ENCODE measurements at places on chromosomes 4 and X. TPM values are rescaled to one million over a fixed set of nuclear protein-coding genes. Genes with fewer than 3 reads are reported as not detected.

MAGEA12 gene
- not detected for total RNA-seq

SPANXC gene
- not detected for total RNA-seq

ARHGAP6 gene
- not detected for total RNA-seq

CABS1 gene
- total RNA-seq: not detected

DNA sequence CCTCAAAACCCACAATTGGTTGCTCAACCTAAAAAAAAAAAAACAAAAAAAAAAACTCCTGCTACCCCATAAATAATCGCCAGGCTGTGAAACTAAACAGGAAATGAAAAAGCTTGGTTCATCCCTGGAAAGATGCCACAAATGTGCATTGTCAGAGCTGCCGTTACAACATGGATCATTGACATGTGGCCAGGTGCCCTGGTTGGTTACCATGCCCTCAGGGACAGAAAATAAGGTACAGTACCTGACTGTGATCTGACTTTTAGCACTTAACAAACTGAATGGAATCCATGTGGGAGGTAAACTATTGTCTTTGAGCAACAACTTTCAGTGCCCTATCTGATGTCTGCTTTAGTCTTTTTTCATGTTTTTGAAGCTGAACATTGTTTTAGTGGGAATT, 118.0 kb upstream of the RPL34 start:
- DNase-seq: no peak

GRCh38 chr4:9847968-9848748, 66.7 kb downstream of the DRD5 start:
- DNase-seq: no peak

DNA sequence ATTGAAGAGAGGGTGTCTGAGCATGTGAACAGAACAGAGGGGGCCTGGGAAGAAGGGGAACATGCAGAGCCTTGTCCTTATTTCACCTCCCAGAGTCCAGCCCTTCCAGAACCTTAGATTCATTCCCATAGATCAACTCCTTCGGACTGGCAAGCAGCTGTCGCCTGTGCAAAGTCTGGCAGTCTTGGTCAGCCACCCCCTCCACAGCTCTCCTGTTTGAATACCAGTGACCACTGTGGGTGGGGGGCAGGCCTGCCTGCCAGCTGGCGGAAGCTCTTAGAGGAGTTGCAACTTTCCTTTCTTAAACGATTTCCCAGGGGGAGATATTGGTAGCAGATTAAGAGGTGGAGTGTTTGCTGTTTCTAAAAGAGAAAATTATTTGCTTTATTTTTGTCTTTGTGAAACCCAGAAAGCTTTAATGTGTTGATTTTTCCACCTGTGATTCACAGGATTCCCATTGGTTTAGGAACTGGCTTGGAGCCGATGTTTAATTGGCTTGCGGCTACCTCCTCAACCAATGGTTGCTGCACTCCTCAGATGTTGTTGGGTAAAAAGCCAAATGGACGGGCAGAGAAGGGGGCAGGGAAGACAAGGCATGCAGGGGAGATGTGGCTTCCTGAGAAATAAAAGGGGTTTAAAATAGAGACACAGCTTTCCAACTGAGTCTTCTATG, 62.2 kb upstream of the PRPS1 start:
- no peak for DNase-seq

- no peak for DNase-seq
These were observed 324 bp upstream of the MSN start for GRCh38 chrX:65667157-65667502.

GRCh38 chrX:41720125-41720779, 3.7 kb upstream of the GPR82 start:
- DNase-seq: peak; percentile 33

DNA sequence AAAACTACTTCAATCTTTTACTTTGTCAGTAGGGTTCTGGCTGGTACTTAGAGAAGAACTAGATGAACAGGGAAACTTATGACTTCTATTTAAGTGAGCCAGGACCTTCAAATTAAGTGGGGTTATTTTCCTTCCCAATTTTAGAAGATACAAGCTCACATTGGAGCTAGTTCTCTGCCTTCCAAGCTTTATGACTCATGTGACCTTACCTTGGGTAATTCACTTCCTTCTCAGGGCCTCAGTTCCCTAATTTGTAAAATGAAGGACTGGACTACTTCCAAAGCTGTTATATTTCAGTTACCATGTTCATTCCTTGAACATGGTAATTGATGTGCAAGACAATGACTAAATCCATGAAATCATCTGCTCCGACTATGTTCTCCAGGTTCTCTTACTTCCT, 32.0 kb upstream of the DCX start:
- DNase-seq: no peak

DNA sequence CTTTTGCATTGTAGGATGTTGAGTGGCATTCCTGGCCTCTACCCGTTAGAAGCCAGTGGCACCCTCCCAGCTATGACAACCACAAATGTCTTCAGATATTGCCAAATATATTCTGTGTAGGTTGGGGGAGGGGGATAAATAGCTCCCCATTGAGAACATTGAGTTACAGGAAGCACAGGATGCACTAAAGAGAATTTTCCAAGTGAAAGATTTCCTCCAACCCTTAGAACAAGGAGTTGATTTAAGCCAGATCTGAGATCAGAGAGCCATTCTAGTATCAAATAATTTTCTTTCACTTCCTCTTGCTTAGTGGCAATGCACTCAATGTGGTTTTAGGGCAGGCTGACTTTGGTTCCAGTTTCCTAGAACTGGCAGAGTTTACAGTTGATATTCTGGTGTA, 436.6 kb downstream of the C4orf33 start:
- no peak for DNase-seq

DNA sequence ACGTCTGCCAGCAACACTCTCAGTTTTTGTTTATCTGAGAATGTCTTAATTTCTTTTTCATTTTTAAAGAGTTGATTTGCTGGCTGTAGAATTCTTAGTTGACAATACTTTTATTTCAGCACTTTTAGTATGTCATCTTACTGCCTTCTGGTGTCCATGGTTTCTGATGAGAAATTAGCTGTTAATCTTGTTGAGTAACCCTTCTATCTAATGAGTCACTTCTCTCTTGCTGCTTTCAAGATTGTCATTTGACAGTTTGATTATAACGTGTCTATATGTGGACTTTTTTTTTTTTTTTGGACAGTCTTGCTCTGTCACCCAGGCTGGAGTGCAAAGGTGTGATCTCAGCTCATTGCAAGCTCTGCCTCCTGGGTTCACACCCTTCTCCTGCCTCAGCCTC, 24.0 kb upstream of the TMEM255A start:
- DNase-seq: no peak

GRCh38 chr4:145533001-145533400, 51.3 kb downstream of the SMAD1 start:
- no peak for DNase-seq

- no peak for DNase-seq
These were observed 40.9 kb downstream of the CPEB2 start for GRCh38 chr4:15043226-15043625.

DNA sequence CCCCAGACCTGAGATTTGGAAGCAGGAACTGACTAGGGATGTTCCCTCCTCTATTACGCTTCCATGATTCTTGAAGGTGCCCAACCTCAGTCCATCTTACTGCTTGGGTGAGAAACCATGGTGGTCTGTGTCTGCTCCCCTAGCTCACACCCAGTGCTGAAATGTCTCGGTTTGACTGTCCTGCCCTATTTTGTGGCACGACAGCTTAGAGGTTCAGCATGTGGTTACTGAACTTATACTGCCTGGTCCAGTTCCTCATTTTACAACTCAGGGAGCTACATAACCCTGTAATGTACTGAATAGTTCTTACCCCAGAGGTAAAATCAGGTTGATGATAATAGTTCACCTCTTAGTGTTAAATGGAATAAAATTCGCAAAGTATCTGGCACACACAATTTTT, 203.1 kb downstream of the RBM46 start:
- no peak for DNase-seq

GRCh38 chr4:112510291-112511092, 5.5 kb downstream of the NEUROG2 start:
- DNase-seq: no peak

DNA sequence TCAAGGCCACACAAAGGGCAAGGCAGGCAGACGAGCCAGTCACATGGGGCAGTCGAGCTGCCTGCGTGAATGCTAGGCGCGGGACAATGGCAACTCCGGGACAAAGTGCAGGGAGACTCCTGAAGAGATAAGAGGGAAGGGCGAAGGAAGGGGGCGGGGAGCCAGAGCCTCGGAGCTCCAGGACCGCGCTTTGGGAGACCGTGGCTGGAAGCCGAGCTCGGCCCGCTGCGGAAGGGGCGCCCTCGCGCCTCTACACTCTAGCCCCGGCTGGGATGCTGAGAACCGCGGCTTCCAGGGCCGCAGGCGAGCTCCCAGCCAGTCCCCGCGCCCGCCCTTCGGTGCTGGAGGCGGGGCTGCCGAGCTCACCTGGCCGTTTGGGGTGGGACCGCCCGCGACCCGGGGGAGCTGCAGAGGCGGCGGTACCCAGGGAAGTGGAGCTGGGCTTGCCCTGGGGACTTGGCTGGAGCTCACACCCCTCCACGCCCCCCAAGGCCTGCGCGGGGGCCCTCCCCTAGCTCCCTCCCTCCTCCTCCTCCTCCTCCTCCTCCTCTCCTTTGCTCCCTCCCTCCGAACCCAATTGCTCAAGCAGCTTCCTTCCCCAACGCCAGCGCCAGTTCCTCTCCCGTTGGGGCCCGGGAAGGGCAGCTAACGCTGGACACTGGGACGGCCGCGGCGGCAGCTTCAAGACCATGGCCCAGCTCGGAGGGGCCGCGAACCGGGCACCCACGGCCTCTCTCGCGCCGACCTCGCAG, at the start of gene SOWAHD:
TSS of gene SOWAHD (plus strand) at position 610 of the 752 bp plus-strand sequence. CDS start at position 690, 80 bp downstream.
- DNase-seq: peak; percentile 32

DNA sequence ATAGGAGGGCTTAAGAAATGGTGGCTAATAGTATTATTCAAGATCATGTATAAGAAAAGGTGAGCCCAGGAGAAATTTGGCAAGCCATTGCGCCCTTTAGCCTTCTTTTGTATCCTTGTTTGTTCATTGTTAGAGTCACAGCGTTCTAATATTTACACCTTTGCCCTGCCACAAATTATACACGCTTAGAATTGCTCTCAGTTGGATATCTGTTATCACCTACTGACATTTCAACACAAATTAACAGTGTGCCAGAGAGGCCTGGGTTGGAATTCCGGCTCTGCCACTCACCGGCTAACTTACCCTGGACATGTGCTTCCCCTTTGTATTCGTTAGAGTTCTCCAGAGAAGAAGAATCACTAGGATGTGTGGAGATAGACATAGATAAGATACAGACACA, 148.7 kb upstream of the KIT start:
- no peak for DNase-seq
